ENCODE measurements at places on chromosomes 1 and 21.

DNA sequence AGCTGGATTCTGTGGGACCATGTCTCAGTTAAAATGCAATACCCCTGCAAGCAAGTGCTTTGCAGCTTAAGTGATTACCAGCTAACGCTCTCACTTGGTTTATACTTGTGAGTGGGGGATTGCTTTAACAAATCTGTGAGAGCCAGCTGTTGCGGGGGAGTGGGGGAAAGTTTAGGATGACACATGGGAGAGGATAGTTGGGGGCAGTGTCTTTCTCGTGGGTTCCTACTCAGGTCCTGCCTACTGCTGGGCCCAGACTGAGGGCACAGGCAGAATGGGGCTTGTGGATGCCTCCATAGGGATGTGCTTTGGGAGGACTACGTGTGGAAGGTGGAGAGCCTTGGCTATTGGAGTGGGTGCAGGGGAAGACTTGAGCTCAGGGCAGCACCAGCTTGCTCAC is 60.1 kb downstream of the ELK4 start:
- no peak for DNase-seq

DNA sequence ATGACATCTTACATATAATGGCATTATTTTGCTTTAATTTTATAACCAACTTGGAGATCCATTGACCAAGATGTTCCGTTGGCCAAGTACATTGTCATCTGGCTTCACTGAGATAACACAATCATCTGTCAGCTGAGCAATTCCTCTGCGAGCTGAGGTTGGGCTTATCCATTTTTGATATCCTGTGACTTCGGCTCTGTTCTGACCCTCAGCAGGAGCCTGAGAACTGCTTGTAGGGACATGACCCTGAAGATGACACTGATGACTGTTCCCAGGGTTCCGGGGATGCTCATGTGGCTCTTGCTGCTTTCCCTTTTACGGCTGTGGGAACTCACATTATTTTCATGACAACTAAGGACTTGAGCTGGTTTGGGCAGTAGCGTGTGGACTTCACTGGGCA is 51.2 kb downstream of the TLR5 start:
- DNase-seq = no peak

GRCh38 chr1:93014168-93014567 is 52.9 kb upstream of the DIPK1A start:
- no peak for DNase-seq

GRCh38 chr1:41656068-41656467 is 171.6 kb upstream of the EDN2 start:
- DNase-seq = no peak

DNA sequence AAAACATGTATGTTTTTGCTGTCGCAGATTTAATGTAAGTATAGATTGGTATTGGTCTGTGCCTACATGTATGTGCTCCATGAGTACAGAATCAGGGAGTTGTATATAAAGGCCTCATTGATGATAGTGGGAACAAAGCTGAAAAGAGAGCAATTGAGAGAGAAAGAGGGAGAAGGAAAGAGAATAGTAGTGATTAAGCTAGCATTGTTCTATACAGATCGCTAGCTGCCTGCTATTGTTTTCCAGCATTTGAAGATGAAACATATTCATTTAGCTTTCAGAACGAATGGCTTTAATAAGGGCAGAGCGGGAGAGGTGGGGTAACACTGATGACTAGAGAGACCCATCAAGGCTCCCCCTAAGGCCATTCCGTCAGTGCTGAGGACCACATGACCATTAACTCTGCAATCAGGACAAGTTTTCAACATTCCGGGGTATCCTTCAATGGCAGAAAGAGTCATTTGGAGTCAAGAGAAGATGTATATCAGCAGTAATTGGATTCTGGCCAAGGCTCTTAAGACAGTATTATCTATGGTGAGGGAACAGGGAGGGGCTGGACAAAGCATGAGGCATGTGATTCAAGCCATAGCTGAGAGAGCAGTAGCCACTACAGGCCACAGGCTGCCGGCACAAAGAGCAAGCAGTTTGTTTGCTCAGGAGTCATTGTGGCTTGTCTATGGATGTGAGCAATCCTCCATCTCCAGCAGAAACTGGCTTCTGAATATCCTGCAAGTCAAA is 176.5 kb downstream of the PBX1 start:
- DNase-seq = no peak

GRCh38 chr1:185350027-185350442 is 33.0 kb upstream of the IVNS1ABP start:
- DNase-seq = no peak

DNA sequence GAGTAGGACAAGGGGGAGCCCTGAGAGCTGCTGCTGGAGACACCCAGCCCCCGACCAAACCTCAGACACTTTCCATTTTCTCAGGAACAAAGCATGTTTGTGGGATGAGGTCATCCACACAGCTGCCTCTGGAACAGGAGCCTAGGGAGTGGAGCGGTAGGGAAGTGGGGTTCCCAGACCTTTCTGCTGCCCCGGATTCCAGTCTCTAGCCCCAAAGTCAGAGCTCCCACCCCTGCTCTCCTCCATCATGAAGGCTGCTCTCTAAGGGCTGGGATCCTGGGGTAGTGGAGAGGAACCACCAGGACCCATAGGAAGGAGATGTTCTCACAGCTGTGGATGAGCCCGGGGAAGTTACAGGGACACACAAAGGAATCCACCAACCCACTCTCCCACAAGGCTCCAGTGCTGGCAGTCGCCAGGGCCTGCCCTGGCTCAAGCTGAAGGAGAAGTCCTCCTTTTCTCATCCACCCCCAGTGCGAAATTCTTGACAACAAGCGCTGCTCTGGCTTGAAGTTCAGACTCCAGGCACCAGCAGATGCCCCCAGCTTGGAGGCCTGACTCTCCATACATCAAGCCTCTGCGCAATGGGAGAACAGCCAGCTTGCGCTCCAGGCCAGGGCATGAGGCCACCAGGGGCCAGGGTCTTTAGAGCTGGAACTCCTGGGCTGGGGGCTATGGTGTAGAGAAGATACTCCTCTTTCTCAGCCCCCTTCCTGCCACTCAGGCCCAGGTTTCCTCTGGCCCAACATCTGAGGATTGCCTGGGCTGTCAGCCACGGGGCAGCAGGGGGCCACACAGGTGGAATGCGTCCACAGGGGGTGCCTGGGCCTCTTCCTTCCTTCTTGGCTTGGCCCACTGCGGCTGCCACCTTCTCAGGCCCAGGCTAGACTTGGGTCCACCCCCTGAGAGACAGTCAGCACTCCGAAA is 4.5 kb downstream of the FHL3 start:
- no peak for DNase-seq

DNA sequence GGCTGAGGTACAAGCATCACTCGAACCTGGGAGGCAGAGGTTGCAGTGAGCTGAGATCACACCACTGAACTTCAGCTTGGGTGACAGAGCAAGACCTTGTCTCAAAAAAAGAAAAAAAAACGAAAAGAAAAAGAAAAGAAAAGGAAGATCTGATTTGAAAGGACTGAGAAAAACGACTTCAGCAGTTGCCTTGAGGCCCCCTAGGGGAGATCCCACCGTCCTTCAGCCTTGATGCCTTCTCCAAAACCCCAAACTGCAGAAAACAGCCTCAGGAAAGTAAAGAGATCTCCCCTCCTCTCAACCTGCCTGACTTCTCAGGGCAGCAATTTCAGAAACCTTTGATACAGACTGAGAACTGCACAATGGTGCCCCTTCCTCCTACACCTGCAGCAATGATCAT is 50.9 kb upstream of the BCAR3 start:
- DNase-seq = no peak

- no peak for DNase-seq
Measured at GRCh38 chr1:95583661-95584210, 349.7 kb downstream of the RWDD3 start.

- DNase-seq = no peak
Measured at GRCh38 chr1:26894263-26894662, 4.2 kb upstream of the GPN2 start.

DNA sequence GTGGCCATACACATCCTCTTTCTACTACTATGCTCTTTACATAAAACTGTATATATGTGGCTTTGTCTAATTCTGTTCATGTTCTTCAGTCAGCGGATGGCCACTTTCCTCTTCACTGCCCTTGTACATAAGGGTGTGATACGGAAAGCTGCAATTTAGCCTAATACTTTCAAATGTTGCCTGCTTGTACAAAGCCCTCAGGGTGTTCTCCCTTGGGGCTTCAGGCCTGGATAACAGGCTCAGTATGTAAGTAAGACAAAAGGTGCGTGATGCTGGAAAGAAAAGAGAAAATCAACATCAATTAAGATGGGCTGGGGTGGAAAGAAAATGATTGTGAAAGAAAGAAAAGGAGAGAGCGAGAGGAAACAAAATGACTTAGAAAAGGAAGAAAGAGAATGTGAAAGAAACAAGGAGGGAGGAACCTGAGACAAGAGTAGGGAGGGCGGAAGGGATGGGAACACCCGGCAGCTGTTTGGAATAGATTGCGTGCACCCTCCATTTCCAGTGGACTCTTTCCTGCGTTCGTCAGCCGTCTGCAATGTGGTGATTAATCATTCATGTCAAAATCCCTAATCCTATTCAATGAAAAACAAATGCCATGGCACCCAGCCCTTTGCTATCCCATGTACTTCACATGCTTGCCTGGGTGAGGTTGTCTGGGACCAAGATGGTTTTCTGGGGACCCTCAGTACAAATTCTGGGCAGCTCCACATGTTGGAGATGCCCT is 553.6 kb downstream of the NUF2 start:
- peak; percentile 33 for DNase-seq
